ENCODE measurements at places on chromosomes 2 and 18.

DNA sequence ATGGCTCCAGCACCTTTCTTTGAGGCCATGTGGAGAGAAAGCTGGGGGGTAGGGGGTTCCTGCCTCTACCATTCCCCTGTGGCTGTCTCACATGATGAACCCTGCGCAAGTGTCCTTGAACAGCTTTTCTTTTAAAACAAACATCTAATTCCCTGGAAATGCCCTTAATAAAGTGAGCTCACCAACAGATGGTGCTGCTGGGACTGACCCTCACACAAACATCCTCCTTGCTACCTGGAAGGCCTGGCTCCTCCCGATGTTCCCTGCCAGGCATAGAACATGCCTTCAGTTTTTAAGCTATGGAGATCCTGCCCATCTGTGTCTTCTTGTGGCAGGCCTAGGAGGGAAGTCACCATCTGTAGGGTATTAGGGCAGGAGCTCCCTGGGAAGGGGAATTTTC, 60.7 kb upstream of the GATA6 start:
- no peak for DNase-seq

GRCh38 chr2:226180281-226180884, 619.2 kb downstream of the IRS1 start:
- no peak for DNase-seq

DNA sequence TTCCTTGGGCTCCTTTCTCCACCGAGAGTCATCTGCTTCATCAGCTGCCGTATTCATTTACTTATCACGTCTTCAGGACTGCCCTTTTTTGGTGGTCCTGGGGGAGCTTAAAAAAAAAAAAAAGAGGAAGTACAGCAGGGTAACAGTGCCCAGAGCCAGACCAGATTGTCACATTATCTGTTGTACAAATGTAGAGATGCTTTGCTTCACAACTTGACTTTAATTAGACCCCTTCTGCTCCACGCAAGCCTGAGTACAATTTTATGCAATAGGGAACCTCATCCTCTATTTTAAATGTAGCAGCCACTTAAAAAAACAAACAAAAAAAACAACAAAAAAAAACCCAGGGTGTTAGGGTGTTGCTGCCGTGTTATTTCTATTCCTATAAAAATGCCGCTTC, 128.3 kb downstream of the PRPF40A start:
- DNase-seq, result no peak

DNA sequence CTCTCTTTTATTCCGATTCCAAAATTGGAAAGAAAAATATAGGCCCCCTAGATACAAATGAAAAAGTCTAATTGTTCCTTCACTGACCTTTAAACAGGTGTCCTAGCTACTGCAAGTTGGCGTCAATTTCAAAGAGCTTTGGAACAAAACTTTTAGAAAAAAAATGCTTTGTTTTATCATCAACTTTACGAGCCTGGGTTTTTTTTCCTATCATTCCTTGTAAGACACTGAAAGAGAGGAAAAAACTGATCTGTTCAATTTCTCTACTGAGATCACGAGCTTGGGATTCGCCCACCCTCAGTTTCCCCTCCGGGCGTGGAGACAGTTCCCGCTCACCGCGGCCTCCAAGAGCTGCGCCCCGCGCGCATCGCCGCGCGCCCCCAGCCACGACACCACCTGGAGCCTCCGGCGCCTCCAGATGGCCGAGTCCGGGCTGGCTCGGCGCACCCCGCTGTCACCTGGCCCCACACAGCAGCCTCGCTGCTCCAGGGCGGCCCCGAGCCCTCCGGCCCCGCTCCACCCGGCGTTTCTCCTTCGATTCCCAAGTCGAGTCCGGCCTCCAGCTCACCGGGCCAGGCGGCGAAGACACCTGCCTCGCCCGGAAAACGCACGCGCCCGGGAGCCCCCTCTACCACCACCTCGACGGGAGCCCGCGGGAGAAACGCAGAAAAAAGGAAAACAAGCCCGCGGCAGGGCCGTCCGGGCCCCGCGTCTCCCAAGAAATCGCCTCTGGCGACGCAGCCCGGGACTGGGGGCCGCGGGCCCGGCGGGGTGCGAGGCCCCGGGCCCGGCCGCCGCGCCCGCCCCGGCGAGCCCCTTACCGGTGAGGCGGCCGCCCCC, 656 bp downstream of the TBC1D8 start:
- no peak for DNase-seq

DNA sequence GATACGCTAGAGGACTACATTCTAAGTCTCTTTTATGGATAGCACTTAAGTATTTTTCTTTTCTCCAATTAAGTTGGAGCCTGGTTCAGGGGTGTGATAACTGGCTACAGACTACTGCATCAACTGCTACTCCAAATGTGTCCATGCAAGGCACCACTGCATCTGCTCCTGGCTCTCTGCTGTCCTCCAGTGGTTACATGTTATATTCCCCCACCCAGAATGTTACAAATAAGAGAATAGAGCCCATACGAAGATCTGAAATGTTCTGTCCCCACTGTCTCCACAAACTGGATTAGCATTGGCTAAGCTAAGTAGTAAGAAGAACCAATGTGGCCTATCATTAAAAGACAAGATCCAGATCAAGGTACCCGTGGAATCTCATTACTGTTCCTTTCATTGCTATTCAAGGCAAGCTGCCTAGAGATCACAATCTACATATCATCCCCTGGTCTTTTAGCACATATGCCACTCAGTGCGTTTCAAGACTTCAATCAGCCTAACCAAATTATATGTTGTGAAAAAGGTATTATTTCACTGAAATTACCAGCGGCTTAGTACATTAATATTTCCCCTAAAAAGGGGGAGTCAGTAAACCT, 308.3 kb upstream of the SLC8A1 start:
- no peak for DNase-seq

DNA sequence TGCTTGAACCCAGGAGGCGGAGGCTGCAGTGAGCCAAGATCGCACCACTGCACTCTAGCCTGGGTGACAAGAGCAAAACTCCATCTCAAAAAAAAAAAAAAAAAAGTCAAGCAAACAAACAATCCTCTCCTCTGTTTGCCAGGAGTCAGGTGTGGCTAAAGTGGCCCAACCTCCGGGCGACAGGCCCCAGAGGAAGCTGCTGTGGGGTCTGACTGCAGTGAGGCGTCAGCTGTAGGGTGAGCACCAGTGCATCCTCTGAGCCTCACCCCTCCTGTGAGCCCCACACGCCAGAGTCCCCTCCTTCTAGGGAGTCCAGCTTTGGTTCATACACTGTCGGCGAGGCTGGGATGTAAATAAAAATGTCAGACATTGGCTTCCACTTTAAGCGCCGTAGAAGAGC, 76.5 kb upstream of the HS6ST1 start:
- DNase-seq, result no peak

DNA sequence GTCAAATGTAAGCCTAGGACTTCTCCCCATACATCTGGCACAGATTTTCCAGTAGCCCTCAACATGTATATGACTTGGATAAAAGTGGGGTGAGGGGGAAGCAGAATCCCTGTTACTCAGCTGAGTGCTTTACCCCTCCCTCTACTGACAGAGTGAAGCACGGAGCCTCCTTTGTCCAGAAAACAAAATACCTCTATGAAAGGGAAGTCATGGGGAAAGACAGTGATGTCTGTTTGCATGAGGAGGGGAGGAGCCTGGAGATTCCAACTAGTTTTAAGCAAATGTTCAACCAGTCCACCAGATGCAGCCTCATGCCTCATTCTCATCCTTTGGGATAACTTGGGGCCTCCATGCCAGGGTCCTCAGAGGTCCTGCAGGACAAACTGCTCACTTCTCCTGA, 203.9 kb downstream of the SMAD2 start:
- DNase-seq, result no peak

DNA sequence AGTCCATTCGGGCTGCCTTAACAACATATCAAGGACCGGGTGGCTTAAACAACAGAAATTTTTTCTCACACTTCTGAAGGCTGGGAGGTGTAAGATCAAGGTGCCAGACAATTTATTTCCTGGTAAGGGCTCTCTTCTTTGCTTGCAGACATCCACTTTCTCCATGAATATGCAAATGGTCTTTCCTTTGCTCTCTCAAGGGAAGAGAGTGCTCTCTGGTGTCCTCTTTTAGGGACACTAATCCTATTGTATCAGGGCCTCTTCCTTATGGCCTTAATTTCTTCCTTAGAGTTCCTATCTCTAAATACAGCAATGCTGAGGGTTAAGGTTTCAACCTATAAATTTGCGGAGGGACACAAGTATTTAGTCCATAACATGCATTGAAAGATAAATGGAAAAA, 770.8 kb downstream of the DSC3 start:
- no peak for DNase-seq

DNA sequence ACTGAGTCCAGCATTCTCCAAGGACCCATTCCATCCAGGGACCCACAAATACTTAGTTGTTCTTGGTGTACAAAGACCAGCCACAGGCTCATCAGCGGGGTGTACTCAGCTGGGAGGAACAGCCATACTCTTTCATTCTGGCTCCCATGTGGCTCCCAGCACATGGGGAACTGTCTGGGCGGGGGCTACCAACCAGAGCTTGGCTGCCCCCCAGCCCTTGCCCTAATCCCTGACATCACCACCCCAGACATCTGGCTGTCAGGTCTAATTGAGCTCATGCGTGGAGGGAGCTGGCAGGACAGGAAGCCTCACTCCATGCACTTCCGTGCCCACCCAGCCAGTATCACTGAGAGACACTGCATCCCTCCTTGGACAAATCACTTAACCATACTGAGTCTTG, 283.6 kb downstream of the DYSF start:
- no peak for DNase-seq

DNA sequence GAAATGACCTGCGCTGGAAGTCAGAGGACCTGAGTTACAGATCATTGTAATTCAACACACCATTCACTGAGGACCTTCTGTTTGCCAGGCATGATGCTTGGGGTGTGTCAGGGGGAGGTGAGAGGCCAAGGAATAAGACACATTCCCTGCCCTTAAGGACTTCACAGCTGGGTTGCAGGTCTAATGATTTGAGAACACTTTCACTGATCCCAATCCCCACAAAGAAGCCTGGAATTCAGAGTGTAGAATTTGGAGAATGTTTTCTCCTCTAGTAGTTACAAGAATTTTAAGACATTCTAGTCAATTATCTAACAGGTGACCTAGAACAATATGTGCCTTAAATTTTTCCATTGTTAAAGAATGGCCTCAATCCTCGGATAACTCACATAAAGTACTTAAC, 322.4 kb downstream of the TNS1 start:
- DNase-seq, result no peak

- no peak for DNase-seq
These were observed 226.9 kb upstream of the THSD7B start for GRCh38 chr2:136538489-136538888.

DNA sequence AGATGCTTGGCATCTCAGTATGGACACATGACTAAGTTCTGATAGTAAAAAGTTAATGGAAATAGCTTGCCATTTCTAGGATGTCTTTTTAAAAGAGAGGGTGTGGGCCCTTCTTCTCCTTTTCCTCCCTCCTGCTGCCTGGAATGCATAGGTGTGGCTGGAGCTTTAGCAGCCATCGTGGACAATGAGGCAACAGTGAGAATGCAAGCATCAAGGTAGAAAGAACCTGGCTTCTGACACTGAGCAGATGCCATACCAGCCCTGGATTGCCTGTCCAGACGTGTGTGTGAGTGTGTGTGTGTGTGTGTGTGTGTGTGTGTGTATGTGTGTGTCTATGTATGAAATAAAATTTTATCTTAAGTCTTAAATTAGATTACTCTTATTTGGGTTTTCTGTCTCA, 660.1 kb downstream of the XIRP2 start:
- DNase-seq, result no peak

- no peak for DNase-seq
These were observed 20.9 kb upstream of the BAZ2B start for GRCh38 chr2:159637240-159637639.

DNA sequence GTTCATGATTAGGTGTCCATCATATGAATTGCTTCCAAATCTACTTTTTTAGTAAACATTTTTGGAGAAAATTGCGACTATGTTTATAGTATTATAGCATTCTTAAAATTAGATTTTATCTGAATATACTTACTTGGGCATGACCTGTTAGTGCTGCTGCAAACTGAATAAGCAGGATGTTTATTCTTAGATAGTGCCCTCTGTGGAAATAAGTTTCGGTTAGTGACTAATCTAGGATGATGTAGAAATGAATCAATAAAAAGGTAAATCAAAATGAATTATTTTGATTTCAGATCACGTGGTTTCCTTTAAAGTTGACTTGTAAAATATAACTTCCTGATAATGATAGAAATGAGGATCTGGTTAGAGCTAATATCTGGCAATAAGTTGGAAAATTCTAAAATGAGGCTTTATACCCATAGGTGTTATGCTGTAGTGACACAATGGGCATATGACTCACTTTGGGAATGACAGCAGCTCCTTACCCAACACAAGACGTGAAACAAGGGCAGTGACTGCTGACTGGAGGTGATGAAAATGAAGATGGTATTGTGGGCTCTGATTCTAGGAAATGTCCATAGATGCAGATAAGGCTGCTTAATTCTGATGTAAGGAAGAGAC, 165.8 kb upstream of the TCF4 start:
- DNase-seq, result no peak

- no peak for DNase-seq
These were observed 143.9 kb downstream of the MAIP1 start for GRCh38 chr2:200099256-200099655.

- no peak for DNase-seq
These were observed 40.2 kb downstream of the CWC22 start for GRCh38 chr2:179966778-179967394.

DNA sequence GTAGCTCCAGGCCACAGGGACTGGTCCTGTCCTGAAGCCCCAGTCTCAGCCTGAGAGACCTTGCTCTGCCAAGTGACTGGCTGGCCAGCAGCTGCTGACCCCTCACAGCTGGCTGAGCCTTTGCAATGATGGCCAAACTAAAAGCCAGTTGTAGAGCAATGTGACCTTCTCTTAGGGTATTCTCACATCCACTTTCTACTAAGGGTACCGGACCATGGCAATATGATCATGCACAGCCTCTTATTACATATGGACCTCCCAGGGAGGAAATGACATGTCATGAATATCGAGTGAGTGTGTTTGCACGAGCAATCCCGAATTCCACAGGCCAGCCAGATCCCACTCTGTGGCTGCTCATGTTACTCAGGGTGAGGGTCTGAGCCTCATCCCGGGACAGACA, 213.9 kb downstream of the VAPA start:
- no peak for DNase-seq

- no peak for DNase-seq
These were observed 5.4 kb downstream of the RAB11FIP5 start for GRCh38 chr2:73107211-73107926.

GRCh38 chr2:175684466-175684865, 317.6 kb downstream of the LNPK start:
- DNase-seq, result no peak

- no peak for DNase-seq
These were observed 585.8 kb downstream of the CNTNAP5 start for GRCh38 chr2:124610866-124611265.

- DNase-seq, result no peak
These were observed 109.4 kb downstream of the TDRD15 start for GRCh38 chr2:21233194-21233593.

DNA sequence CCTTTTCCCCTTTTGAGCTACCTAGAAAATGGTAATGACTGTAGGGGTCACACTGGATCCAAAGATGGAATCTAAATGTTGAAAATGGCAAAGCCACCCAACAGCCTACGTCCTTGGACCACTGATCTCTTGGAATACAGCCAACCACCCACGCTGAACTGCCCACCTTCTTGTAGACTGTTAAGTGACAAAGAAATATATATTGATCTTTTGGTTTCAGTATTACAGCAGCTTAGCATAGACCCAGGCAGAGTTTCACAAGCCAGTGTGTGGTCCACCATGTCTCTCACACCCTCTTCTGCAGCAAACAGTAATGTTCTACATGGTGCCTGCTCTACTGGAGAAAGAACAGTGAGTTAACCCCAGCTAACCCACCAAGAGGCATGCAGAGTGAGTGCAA, 20.2 kb downstream of the CACNB4 start:
- DNase-seq, result no peak
